ENCODE measurements at places on chromosomes 11 and 22.

DNA sequence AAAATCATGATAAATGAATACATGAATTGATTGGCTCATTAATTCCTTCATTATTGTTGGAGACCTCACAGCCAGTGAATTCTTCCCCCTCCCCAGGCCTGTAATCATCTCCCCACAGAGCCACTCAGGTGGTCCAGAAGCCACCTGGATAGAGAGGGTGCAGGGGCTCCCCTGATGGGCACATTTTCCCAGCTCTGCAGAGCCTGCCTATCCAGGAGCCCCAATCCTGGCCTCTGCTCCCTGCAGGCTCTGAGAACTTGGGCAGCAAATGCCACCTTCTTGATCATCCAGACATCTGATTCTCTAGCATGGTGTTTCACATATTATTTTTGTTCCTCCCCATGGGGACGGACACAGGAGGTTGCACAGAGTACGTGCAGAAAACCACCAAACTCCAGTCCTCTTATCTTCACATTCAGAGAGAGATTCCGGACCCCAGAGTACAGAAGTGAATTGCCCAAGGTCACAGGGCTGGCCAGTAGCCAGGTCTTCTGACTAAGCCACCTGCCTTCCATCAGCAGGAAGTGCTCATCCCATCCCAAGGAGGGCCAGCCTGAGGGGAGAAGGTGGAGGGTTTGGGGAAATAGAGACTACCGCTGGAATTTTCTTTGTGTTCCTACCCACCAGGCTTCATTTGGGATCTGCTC, 348.0 kb downstream of the BUD13 start:
- DNase-seq, result no peak

GRCh38 chr11:129223701-129224149, 31.6 kb upstream of the ARHGAP32 start:
- DNase-seq, result no peak

- DNase-seq, result no peak
These were observed 504 bp upstream of the ASCC2 start for GRCh38 chr22:29838599-29838956.

- no peak for DNase-seq
These were observed 387.9 kb downstream of the MIAT start for GRCh38 chr22:27045103-27045947.

GRCh38 chr22:50683994-50684371, 11.4 kb downstream of the SHANK3 start:
- DNase-seq, result no peak

DNA sequence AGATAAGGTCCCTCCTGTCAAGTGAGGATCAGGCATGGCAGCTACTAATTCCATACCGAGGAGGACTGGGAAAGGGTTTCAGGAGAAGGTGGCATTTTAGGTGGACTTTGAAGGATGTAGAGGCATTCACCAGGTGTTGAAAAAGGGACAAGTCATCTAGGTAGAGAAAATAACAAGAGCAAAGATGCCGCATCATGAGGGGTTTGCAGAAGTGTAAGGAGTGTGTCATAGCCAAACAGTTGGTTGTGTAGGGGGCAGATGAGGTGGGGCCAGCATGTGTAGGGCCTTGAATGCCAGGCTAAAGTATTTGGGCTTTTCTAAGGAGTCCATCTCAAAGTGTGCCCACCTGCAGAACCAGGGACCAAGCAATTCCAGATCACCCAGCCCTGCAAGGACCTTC, 11.6 kb upstream of the LRRC32 start:
- DNase-seq, result no peak

GRCh38 chr22:24053481-24054226, 42.5 kb downstream of the CABIN1 start:
- DNase-seq, result no peak

- no peak for DNase-seq
These were observed 18.1 kb upstream of the NCAM1 start for GRCh38 chr11:112942966-112943643.

DNA sequence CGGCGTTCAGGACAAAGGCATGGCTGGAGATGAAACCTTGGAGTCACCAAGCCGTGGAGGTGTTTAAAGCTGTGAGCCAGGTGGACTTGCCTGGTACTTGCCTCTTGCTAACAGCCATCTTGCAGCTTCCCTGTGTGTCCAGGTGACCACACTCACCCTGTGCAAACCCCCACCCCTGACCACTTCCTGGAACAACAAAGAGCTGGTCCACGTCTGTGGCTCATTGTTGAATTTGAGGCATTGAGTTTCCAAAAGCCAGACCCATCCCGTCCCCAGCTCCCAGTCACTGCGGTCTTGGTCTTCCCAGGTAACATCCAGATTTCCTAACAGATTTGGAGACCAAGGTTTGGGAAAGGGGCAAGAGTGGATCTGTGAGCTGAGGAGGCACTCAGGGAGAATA, 18.5 kb downstream of the DHCR7 start:
- no peak for DNase-seq

- no peak for DNase-seq
These were observed 545 bp upstream of the ZDHHC13 start for GRCh38 chr11:19116276-19116970.

- DNase-seq, result no peak
These were observed 93.8 kb downstream of the ETS1 start for GRCh38 chr11:128493570-128493965.

GRCh38 chr11:76327202-76327601, 53.7 kb downstream of the THAP12 start:
- DNase-seq, result no peak

DNA sequence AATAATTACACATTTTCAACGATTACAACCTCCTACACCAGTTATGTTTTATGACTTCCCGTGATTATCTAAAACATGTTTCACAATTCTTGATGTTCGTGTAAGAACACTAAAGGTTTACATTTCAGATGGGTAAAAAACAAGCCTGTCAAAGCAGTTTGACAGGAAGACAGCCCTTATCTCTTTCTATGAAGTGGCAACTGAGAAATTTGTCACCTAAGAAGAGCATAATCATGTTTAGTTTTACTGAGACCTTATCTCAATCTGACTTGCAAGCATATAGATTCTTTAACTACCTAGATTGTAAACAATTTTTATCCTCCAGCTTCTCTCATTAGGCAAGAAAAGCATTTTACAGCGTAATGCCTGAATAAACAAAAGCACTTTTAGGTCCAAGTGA, 218.4 kb upstream of the ZBED5 start:
- DNase-seq, result no peak

GRCh38 chr11:19853920-19854319, 141.3 kb downstream of the NAV2 start:
- DNase-seq, result no peak

DNA sequence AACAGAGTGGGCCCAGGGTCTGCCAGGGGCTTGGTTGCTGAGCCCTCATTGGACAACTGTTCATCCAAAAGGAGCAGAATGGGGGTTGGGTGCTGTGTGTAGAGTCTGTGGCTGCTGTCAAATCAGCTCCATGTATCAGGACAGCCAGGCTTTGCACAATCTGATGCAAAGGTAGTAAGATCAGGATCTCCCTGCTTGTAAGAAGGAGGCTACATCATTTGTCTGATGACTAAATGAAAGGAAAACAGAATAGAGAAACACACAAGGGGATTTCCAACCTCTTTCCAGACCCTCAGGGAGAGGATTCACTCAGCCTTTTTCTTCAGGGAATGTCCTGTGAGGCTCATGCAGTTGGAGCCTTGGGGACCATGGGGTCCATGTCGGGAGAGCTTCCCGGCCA, 7.2 kb downstream of the MICAL2 start:
- no peak for DNase-seq

- DNase-seq, result no peak
These were observed 34.5 kb downstream of the GLB1L2 start for GRCh38 chr11:134366254-134366653.

DNA sequence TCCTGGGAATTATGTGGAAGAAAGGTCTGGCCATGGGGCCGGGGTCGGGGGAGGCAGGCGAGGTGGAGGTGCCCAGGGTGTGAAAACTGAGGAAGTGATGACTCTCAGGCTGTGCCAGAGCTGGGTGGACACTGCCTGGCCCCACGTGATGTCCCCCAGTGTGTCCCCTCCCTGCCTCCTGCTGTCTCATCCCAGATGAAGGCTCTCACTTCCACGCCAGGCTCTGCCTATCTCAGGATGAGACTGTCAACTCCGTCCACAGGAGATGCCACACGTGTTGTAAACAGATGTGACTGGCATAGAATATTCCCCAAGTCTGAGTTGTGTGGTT, 51.4 kb downstream of the RPS6KA4 start:
- DNase-seq, result no peak

DNA sequence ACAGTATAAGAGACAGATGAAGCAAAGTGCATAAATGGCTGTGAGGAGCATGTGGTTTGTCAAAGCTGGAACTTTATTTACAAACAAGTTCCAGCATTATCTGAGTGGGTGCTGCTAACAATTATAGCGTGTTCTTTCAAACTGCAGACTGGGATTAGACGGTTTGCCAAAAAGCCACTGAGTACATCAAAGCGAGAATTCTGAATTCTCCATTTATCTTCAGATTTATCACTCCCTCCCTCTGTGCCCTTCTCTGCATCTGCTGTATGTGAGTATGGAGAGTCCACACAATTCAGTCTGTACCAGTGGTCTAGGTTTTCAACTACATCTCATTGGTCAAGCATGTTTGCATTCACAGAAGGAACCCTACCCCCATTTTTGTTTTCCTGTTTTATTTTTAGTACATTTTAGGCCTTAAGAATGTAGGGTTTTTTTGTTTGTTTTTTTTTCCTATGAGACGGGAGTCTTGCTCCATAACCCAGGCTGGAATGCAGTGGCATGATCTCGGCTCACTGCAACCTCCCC, 18.1 kb upstream of the INCENP start:
- DNase-seq, result no peak

DNA sequence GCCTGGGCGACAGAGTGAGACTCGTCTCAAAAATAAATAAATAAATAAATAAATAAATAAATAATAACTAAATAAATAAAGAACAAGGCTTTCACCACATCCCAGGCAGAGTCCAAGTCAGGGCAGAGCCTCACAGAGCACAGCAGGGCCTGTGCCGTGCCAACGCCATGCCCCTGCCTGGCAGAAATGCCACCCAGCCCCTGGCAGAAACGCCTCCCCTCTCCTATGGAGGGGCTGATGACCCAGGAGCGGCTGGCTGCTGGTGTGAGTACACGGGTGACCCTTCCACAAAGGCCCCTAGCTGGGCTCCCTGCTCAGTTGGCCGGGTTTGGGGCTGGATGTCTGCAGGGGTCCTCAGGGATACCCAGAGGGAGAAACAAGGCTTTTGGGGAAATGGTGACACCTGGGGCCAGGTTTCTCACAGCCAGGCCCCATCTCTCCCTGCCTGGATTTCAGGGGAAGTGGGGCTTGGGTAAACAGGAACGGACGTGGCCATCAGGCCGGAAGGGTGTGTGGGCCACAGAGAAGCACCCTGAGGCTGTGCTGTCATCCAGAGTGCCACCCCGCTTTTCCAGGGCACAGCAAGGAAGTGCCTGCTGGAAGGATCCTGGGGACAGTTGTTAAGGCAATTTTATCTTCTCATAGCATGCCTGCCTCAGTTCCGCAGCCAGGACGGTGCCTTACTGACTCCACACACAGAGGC, 5.1 kb downstream of the BID start:
- no peak for DNase-seq

Data from left forelimb (tissue), 1 donor.